ENCODE measurements at places on chromosomes 6 and 20.

GRCh38 chr6:149903938-149904611 is 6.2 kb upstream of the RAET1E start:
- no peak for DNase-seq

DNA sequence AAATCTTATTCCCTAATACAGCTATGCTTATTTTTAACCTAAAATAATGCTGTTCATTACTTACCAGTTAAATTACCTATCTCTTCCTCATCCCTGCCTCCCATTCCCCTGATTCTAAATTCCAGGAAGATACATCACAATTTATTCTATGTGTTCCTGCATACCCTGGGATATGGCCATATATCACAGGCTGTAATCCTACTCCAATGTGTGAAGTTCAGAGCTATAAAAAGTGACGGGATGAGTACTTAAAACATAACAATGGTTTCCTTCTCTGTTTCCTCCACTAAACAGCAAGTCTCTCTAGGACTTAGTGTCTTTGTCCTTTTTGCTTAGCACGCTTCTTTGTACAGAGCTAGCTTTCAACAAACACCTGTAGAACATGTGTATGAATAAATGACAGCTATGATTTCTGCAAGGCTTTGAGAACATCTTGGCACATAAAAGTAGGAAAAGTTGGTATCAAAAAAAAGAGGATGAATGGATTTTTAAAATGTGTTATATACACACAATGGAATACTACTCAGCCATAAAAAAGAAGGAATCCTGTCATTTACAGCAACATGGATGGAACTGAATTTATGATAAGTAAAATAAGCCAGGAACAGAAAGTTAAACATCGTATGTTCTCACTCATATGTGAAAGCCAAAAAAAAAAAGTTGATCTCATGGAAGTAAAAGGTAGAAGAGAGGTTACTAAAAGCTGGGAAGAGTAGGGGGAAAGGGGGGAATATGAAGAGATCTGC is 45.8 kb downstream of the SESN1 start:
- DNase-seq: no peak

GRCh38 chr6:32472781-32473375 is 33.2 kb downstream of the HLA-DRA start:
- DNase-seq: no peak

- no peak for DNase-seq
Measured at GRCh38 chr20:44584162-44584561, 1.8 kb downstream of the PKIG start.

- no peak for DNase-seq
Measured at GRCh38 chr6:136739501-136739900, 52.8 kb downstream of the MAP3K5 start.

Measured in AG08396 (cell line).